ENCODE measurements at places on chromosomes 1 and 21.

GRCh38 chr1:195606483-195606882 lies 1001.8 kb downstream of the KCNT2 start:
- no peak for DNase-seq

GRCh38 chr1:69363236-69363635 lies 204.5 kb upstream of the LRRC7 start:
- no peak for DNase-seq

DNA sequence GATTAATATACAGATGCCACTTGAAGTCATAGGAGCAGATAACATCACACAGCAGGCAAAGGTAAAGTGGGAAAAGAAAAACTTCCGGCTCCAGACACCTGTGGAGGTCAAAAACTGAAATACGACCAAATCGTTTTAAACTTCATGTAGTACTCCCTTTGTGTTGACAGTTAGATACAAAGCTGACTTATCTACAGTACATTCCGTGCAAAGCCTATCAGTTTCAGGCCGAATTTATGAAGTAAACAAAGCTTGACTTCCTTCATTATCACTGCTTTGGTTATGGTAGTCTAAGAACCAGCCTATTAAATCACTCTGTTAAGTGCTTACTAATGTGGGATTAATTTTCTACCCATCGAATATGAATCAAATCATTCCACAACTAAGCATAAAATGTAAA lies 156.3 kb downstream of the SMYD3 start:
- DNase-seq, result no peak

DNA sequence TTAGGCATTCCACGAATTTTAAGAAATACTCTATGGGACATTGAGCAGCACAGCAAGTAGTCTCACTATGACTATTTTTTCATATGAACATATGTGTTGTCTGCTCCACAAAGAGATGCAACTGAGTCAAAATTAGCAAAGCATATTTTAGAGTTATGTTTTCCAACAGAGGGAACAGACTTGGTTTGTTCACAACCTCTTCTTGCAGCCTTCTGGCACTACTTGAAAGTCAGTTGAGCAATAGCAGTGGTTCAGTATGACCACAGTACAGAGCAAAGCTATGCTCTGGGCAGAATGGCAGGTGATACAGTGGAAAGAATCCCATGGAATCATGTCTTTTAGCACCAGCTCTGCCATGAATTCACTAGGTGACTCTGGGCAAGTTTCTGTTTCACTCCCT lies 5.2 kb downstream of the CCN1 start:
- no peak for DNase-seq

GRCh38 chr1:91013302-91013701 lies 8.5 kb downstream of the ZNF644 start:
- no peak for DNase-seq
